ENCODE measurements at places on chromosomes 7 and 10.

DNA sequence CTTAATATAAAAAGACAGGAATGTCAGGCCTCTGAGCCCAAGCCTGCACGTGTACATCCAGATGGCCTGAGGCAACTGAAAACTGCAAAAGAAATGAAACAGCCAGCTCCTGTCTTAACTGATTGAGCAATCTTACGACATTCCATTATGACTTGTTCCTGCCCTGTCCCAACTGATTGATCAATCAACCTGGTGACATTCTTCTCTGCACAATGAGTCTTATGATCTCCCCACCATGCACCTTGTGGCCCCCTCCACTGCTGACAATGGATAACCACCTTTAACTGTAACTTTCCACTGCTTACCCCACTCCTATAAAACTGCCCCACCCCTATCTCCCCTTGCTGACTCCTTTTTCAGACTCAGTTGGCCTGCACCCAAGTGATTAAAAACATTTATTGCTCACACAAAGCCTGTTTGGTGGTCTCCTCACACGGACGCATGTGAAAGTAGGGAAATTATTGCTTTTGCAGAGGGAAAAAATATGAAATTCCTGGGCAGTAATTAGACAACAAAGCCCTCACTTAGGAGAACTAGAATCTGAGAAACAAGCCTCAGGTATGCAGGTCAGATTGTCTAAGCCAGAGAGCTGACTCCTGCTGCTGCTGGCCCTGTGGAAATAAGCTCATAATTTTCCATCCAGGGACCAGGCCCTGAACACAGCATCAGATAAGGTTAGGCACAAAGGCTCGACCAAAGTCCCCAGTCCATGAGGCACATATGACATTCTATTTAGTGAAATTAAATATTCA lies 5.3 kb downstream of the CYP3A7 start:
- peak; percentile 36 for DNase-seq

GRCh38 chr10:79140855-79141254 lies 72.1 kb downstream of the ZMIZ1 start:
- no peak for DNase-seq

DNA sequence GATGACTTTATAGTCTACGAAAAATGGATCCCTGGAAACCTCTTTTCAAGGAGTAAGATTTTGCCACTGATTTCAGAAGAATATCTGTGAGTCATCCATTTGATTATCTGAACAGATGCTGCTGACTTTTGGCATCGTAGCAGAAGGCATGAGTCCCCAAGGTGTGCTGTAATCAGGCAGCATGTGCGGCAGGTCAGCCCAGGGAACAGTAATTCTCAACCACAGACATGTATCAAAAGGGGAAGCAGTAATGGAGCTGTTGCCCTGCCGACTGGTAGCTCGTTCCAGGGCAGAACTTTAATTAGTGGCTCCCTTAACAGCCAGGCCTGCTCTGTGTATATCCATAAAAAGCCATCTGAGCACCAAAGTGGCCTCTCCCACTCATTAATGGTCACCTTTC lies 5.7 kb upstream of the VWC2 start:
- no peak for DNase-seq

GRCh38 chr7:4714767-4715409 lies 32.8 kb downstream of the FOXK1 start:
- DNase-seq = no peak

DNA sequence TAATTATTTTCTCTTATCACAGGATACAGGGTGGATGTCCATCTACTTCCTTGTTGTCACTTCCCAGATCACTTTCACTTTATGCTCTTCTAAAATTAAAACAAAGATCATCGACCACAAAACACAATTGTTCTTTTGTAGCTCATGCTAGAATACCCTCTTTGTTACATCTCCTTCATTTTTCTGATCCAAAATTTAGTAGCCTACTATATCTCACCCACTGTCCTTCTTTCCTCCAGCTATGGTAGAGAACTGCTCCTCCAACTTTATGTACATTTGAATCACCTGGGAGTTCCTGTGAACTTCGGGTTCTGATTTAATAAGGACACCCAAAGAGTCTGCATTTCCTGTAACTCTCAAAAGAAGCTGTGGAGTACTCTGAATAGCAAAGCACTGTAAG lies 1.2 kb upstream of the AHR start:
- DNase-seq = no peak

DNA sequence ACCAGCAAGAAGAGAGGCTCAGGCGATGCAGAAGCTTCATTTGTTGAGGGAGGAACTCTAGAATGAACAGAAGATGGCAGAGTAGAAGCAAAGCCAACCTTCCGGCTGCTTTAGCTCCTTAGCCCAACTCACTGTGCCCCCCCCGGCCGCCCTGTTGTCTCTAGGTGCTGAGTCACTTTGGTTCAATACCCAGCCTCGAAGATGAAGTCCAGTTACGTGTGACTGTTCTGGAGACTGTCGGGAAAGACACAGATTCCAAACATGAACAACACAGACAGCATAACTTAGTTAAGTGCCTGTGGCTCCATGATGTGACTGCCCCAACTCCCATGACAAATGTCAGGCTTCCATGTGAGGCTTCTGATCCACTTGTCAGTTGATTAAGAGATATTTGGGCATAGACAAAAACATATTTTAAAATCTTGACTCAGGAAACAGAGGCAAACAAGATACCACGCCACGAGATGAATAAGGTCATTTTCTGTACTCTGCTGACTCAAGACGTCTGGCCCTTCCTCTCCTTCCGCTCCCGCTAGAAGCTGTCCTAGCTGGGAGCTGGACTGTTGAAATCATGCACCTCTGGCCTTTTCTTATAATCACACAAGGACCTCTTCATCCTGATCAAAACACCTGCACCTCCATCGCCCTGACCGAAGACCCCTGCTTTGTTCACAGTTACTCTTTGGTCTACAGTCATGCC lies 199.3 kb downstream of the FRMD4A start:
- no peak for DNase-seq

- no peak for DNase-seq
Measured at GRCh38 chr10:13457958-13458686, 70.7 kb downstream of the BEND7 start.

DNA sequence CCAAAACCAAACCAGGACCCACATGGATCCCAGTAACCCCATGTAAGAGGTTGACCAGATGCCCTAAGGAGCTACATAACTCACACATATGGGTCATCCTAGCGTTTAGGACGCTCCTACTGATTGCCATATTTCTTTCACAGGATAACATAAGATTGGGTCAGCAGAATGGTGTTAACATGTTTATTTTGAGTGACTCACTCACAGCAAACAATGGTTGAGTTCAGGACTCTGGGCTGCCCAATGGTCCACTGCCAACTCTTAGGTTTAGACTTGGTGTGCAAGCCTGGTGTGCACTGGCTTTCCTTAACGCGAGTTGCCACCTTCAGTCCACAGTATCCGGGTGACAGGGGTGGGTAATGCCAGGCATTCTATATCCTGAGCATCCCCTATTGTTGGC lies 211.5 kb downstream of the GPAM start:
- no peak for DNase-seq

DNA sequence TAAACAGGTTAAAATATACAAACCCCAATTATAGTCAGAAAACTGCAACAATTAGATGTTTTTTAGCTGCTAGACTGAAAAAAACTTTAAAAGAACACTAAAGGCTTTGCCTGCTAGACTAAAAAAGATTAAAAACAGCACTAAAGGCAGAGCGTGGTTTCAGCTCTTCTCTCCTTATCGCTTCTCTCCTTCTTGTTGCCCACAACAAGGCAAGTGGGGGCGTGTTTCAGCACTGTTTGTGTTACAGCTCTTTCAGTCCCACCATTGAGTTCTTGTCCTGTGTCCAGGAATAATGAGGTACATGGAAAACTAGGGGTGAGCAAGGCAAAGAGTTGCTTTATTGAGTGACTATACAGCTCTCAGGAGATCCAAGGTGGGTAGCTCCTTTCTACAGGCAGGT lies 112.3 kb downstream of the HPSE2 start:
- DNase-seq = no peak

- peak; percentile 67 for DNase-seq
Measured at GRCh38 chr10:117663750-117664149, 121.2 kb downstream of the EMX2 start.

- peak; percentile 98 for DNase-seq
Measured at GRCh38 chr10:95260397-95260881, 30.4 kb downstream of the PDLIM1 start.

GRCh38 chr7:123598657-123599056 lies 3.0 kb upstream of the ASB15 start:
- no peak for DNase-seq

DNA sequence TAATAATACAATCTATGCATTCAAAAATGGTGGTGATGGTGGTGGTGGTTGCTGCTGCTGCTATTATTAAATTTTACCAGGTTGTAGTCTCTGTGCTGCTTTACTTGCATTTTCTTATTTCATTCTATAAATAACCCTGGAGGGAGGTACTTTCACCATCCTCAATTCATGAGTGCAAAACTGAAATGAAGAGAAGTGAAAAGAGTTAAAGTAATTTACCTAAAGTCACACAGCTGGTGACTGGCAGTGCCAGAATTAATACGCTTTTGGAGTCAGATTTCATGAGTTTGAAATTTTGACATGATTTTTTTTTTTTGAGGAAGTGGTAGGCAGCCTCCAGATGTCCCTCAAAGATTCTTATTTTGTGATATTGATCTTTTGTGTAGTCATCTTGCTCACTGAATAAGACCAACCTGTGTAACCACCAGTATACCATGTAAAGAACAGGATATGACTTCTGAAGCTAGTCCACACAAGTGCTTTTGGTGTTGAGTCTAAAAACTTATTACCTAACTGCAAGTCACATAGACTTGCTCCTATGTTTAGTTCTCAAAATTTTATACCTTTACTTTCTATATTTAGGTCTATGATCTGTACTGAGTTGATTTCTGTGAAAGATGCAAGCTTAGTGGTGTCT lies 218.8 kb downstream of the ZWINT start:
- DNase-seq = no peak

DNA sequence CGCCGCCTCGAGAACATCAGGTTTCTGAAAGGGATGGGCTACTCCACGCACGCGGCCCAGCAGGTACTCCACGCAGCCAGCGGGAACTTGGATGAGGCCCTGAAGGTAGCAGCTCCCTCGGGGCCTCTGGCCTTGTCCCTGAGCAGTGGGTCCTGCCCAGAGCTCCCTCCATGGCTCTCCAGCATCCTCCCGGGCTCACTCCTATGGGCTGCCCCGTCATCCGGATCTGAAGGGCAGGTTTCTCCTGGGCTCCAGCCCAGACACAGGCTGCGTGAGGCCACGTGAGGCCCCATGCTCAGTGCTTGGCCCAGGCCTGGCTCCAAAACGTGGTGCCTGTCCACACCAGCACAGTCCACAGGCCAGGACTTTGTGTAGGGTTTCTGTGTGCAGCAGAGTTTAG lies 32.5 kb downstream of the NUB1 start:
- no peak for DNase-seq

- no peak for DNase-seq
Measured at GRCh38 chr10:36253731-36254130, 611.6 kb upstream of the FZD8 start.

- no peak for DNase-seq
Measured at GRCh38 chr7:110484356-110484755, 606.6 kb upstream of the LRRN3 start.

- DNase-seq = no peak
Measured at GRCh38 chr7:130886438-130887135, 152.6 kb upstream of the KLF14 start.

GRCh38 chr7:117619681-117620080 lies 139.9 kb downstream of the CFTR start:
- DNase-seq = no peak

GRCh38 chr7:142150869-142151268 lies 39.4 kb downstream of the MGAM2 start:
- DNase-seq = no peak

DNA sequence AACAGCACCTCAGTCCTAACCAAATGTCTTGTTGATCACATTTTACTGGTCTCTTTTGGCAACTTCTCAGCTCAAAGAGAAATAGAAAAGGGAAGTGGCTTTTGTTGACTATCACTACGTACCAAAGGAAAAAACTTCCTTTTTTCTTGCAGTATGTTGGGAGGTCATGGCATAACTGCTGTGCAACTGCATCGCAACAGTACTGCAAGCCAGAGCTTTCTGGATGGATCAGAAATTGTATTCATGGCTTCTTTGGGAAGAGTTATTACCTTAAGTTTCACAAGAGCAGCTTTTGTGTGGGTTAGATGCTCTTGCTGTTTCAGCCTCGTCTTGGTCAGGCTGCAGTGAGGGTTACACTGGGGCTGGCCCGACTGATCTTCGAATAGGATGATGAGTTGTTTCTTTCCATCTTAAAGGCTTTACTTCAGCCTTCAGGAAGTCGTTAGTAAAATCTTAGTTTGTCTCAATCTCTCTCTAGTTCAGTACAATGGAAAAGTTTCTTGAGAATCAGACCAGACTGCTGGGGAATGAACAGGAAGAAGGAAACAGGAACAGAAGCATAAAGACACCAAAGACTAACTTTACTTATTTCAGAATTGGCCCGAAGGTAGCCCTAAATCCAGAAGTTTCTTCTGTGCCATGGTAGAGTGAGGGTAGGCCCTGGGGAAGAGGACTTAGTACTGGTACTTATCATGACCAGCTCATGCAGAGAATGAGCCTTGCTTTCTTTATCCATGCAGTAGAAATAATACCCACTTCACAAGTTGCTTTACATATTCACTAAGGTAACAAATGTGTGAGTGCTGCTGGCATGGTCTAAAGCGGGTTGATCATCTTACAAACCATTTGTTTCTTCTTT lies 153.6 kb downstream of the CELF2 start:
- DNase-seq = no peak

DNA sequence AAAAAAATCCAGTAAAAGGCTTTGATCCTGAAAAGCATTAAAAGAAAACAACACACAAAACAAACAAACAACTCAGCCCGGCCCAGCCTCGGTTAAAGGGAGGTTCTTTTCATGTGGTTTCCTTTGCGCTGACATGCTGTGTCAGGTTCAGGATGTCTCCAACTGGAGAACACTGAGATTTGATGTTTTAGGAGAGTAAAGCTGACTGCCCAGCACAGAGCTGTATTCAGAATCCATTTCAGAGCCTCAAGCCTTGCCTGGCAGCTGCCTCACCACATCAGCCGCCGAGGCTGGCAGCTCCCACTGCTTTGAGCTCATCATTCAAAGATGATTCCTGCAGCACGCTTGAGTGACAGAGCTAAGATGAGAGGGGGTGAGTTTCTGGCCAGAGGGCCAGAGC lies 205.8 kb upstream of the LYZL1 start:
- DNase-seq = no peak

DNA sequence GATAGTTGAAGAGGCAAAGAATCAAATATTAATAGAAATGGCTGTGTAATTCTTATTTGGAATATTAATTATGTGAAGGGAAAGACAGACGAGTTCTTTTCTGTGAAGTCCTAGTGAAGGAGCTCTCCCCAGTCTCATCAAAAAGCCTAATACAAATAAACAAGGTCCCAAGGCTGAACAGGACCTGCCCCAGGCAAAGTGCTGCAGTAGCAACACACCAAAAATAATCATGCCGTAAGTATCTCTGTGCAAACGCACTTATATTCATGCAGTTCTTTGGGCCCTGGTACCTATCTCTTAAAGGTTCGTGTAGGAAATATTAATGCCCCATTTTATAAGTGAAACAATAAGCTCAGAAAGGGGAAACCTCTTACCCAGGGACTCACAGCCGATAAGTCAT lies 12.2 kb upstream of the CHST15 start:
- peak; percentile 59 for DNase-seq
